ENCODE measurements at places on chromosomes 2 and 18.

DNA sequence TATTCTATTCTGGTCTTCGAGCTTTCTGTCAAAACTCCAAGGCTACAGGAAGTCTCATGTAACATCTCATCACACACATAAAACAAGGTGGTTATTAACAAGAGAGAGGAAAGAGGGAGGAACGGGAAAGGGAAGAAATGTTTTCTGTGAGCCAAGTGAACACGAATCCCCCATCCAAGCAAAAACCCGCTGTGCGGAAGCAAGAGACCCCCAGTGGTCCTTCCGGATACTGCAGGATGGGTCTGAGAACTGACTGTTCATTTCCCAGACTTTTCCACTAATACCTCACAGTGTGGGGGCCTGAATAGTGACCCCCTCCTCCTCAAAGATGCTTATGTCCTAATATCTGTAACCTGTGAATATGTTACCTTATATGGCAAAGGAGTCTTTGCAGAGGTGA lies 19.0 kb upstream of the DIPK1C start:
- H3K4me1 ChIP-seq, result 0 out of 2 replicates have a peak, but pooled peaks cover 1% of the 10 kb centered on the region
- no peaks in the 10 kb centered on the region for H3K27me3 ChIP-seq
- H3K4me3 ChIP-seq, result no peak overlapping the region
- H3K36me3 ChIP-seq, result no peaks in the 10 kb centered on the region

DNA sequence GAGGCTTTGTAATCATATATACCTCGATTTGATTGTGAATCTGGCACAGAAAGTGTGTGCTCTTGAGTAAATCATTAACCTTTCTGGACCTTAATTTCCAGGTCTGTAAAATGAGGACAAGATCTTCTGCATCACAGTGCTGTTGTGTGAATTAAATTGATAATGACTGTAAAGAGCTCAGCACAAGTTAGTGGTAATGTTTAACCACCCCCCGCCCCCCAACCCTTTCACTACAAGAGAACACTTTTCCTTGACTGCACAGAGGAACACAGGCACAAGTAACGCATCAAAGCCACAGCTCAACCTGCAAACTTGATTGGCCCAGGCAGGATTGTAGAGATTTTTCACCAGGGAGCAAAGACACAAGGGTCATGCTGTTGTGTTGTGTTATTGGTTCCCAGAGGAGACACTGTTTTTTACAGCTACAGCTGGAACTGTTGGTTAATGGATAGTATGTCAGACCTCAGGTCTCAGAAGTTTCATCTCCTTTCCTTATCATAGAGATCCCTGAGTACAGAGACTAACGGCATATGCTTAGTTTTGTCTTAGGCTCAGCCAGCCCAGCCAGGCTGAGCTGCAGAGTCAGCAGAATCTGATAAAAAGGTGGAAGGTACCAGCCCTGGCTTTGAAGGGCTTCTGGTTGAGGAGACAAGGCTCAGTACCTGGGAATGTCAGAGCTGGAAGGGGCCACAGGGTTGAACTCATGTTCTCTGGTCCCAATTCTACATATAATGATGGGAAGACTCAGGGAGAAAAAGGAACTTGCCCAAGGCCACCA lies 10.6 kb downstream of the SETBP1 start:
- H3K36me3 ChIP-seq, result no peaks in the 10 kb centered on the region
- H3K27ac ChIP-seq, result no peak overlapping the region
- no peak for DNase-seq
- no peak overlapping the region for H3K4me3 ChIP-seq
- H3K27me3 ChIP-seq, result no peaks in the 10 kb centered on the region

DNA sequence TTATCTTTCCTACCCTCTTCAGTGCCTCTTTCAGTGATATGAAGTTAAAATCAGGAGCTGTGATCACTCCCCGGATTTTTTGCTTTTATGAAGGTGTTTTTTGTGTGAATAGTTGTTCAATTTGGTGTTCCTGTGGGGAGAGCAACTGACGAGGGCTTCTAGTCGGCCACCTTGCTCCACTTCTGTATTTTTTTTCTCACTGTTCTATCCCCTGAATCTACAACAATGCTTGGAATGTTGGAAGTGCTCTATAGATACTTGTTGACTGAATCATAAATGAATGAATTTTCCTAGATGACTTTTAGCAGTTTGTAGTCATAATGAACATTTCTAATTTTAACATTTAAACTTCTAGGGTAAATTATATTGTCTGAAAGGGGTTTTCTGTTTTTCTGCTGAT lies 247.3 kb downstream of the ZNF385B start:
- H3K27me3 ChIP-seq, result no peaks in the 10 kb centered on the region
- H3K36me3 ChIP-seq, result no peaks in the 10 kb centered on the region
- no peak overlapping the region for H3K27ac ChIP-seq
- DNase-seq, result no peak

DNA sequence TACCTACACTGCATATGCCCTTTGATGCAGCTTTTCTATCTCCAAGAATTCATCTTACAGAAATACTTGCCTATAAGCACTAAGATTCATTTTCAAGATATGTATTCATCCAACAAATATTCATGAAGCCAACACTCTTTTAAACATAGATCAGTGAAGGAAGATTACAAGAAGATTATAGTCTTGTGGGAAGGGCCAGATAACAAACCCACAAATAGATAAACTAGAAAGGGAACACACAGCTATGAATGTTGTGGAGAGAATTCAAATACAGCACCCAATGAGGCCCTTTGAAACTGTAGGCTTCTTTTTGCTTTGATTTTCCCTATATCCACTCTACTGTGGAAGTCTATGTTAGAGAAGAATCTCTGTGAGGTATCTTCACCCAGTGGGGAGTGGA lies 186.7 kb upstream of the RBMS1 start:
- no peak for DNase-seq
- H3K27me3 ChIP-seq, result no peaks in the 10 kb centered on the region
- H3K4me1 ChIP-seq, result no peaks in the 10 kb centered on the region
- no peak overlapping the region for H3K27ac ChIP-seq
- H3K36me3 ChIP-seq, result no peaks in the 10 kb centered on the region

- H3K27me3 ChIP-seq, result no peaks in the 10 kb centered on the region
- H3K27ac ChIP-seq, result no peak overlapping the region
- no peaks in the 10 kb centered on the region for H3K36me3 ChIP-seq
- no peak for DNase-seq
- H3K4me3 ChIP-seq, result no peak overlapping the region
Observed at GRCh38 chr2:119111115-119111975, 47.2 kb downstream of the C1QL2 start.

DNA sequence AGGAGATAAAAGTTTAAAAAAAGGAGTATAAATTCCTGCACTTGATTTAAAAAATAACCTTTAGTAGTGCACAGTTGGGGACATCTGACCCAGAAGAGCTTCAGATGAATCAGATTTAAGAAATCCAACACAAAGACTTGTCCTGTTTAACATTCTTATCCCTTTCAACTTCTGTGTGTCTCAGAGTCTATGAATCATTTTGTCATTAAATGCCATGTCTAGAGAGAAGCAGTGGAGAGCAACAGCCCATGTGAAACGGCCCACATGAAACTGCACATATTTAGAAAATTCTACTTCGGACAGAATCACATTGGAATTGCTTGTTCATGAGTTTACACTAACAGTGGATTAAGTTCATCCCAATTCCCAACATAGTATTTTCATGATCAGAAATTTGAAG lies 278.6 kb downstream of the SLC8A1 start:
- no peaks in the 10 kb centered on the region for H3K36me3 ChIP-seq
- no peak overlapping the region for H3K4me3 ChIP-seq
- no peaks in the 10 kb centered on the region for H3K4me1 ChIP-seq
- H3K27me3 ChIP-seq, result no peaks in the 10 kb centered on the region
- no peak overlapping the region for H3K27ac ChIP-seq

GRCh38 chr2:118813601-118814339 lies 33.7 kb downstream of the EN1 start:
- no peak for DNase-seq
- H3K4me1 ChIP-seq, result peaks cover 8% of the 10 kb centered on the region
- H3K27me3 ChIP-seq, result no peaks in the 10 kb centered on the region
- H3K36me3 ChIP-seq, result no peaks in the 10 kb centered on the region

DNA sequence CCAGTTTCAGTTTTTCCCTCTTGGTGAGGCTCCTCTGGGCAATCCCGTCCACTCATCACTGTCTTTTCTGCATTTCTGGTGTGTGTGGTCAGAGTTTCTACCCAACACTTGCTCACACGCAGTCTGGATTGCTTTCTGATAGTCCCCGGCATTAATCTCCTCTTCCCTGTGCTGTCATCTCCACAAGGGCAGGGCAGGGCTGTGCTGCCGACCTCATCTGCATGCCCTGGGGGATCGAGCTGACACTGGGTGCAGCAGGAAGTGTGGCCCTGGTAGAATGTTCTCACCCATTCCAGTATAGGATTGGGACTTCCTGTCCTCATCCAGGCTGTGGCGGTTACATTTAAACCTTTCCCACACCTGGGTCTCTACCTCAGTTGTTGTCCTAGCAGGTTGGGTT lies 80.0 kb upstream of the FAM136A start:
- no peaks in the 10 kb centered on the region for H3K36me3 ChIP-seq
- no peaks in the 10 kb centered on the region for H3K27me3 ChIP-seq
- no peak overlapping the region for H3K4me3 ChIP-seq

- H3K27me3 ChIP-seq, result no peaks in the 10 kb centered on the region
- H3K36me3 ChIP-seq, result peaks cover 3% of the 10 kb centered on the region
- no peak overlapping the region for H3K27ac ChIP-seq
- no peak for DNase-seq
- H3K4me3 ChIP-seq, result no peak overlapping the region
Observed at GRCh38 chr2:121231385-121232000, 53.5 kb downstream of the TFCP2L1 start.

DNA sequence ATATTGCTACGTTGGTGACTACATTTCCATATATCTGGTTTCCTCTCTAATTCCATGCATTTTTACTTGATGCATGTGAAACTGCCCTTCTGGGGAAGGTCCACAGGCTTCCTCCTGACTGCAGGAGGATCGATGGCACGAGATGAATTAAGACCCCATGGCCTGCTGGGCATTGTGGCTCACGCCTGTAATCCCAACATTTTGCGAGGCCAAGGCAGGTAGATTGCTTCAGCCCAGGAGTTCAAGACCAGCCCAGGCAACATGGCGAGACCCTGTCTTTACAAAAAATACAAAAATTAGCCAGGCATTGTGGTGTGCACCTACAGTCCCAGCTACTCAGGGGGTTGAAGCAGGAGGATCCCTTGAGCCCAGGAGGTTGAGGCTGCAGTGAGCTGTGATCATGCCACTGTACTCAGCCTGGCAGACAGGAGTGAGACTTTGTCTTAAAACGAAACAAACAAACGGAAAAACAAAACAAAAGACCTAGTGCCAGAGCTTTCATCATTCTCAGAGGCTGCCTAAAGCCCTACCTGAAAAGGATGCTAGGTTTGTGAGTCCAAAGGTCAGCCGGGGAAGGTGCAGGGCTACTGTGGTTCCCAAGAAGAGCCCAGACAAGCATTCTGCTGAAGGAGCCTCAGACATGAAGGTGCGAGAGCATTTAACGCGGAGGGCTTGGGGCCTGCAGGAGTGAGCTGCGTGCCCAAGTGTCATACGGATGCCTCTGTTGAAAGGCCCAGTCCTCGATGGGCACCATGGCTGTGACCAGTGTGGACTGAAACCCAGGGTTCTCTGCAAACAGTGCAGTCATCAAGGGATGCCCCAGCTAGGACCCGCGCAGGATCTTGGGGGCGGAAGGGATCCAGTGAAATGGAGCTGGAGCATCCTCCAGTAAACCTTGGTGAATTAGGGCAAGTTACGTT lies 21.6 kb downstream of the GPR55 start:
- H3K4me1 ChIP-seq, result peaks cover 7% of the 10 kb centered on the region
- DNase-seq, result no peak
- no peaks in the 10 kb centered on the region for H3K36me3 ChIP-seq
- H3K27me3 ChIP-seq, result no peaks in the 10 kb centered on the region

GRCh38 chr18:79797518-79798345 lies at the start of gene KCNG2:
TSS of gene KCNG2 (plus strand) at chr18:79797938. CDS start at chr18:79863668, 65,730 bp downstream.
- H3K36me3 ChIP-seq, result no peaks in the 10 kb centered on the region
- H3K27me3 ChIP-seq, result peaks cover 26% of the 10 kb centered on the region
- DNase-seq, result no peak
- H3K4me1 ChIP-seq, result no peaks in the 10 kb centered on the region
- H3K4me3 ChIP-seq, result peak within 1 kb of the TSS; percentile 29

DNA sequence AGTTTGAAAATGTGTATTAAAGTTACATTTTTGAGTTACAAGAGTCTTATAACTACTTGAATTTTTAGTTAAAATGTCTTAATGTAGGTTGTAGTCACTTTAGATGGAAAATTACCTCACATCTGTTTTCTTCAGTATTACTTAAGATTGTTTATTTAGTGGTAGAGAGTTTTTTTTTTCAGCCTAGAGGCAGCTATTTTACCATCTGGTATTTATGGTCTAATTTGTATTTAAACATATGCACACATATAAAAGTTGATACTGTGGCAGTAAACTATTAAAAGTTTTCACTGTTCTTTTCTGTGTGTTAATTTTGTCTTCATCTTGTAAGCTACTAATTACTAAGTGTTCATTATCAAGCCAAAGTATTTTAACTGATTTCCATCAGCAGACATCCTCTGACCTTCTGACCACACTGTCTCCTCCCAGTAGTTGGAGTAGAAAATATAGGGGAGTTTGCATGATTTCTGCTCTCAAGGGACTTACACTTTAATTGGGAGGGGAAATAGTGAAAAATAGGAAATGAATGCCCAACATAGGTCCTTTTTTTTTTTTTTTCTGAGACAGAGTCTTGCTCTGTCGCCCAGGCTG lies 4.3 kb downstream of the PMAIP1 start:
- no peaks in the 10 kb centered on the region for H3K27me3 ChIP-seq
- no peak for DNase-seq
- peaks cover 5% of the 10 kb centered on the region for H3K36me3 ChIP-seq
- peaks cover 2% of the 10 kb centered on the region for H3K4me1 ChIP-seq

GRCh38 chr2:216327447-216327935 lies 44.8 kb downstream of the MARCHF4 start:
- DNase-seq, result no peak
- H3K36me3 ChIP-seq, result no peaks in the 10 kb centered on the region
- no peaks in the 10 kb centered on the region for H3K27me3 ChIP-seq
- no peak overlapping the region for H3K27ac ChIP-seq
- no peak overlapping the region for H3K4me3 ChIP-seq
- H3K4me1 ChIP-seq, result no peaks in the 10 kb centered on the region

DNA sequence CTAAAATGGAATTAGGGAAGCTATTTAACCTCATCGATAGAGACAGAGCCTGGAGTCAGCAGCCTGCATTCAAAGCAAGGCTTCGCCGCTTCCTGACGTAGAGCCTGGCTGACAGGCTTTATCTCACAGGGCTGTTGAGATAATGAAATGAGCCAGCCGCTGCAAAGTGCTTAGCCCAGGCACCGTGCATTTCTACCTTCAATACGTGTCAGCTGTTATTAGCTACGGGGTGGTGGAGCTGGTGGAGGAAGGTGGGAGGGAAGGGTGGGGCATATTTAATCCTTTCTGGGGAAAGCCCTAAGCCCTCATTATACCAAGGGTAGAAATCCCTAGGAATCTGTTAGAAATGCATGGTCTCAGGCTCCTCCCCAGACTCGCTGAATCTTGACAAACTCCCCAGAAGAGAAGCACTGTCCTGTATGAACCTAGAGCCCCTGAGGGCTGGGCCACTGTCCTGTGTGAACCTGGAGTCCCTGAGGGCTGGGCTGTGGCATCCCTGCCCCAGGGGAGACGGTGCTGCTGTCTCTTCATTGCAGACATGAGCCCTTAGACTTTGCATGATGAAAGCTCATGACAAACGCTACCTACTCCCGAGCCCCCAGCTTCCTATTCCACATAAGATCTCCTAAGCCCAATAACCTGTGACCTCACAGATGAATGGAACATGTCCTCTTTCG lies 72.4 kb downstream of the ALPK2 start:
- no peaks in the 10 kb centered on the region for H3K36me3 ChIP-seq
- H3K4me1 ChIP-seq, result no peaks in the 10 kb centered on the region
- no peak overlapping the region for H3K4me3 ChIP-seq
- no peak overlapping the region for H3K27ac ChIP-seq
- H3K27me3 ChIP-seq, result no peaks in the 10 kb centered on the region
- DNase-seq, result no peak

GRCh38 chr2:159243529-159243928 lies 43.0 kb downstream of the WDSUB1 start:
- no peaks in the 10 kb centered on the region for H3K4me1 ChIP-seq
- DNase-seq, result no peak
- H3K27me3 ChIP-seq, result no peaks in the 10 kb centered on the region
- H3K4me3 ChIP-seq, result no peak overlapping the region
